ENCODE measurements at places on chromosomes 4 and X.
A peak's percentile ranks its signal among the peaks of the same experiment; 100 is the strongest.

- DNase-seq = no peak
Measured at GRCh38 chr4:123300222-123301039, 96.2 kb upstream of the SPRY1 start.

- no peak for DNase-seq
Measured at GRCh38 chrX:149818652-149819051, 36.9 kb downstream of the MAGEA9 start.

GRCh38 chrX:147917700-147918695 is 6.3 kb downstream of the FMR1 start:
- peak; percentile 50 for DNase-seq

GRCh38 chrX:10039821-10040793 is 72.9 kb downstream of the CLDN34 start:
- DNase-seq = no peak

GRCh38 chrX:18354369-18355223 is at the start of gene SCML2:
Gene SCML2, minus strand, starts transcription at chrX:18354688. Its CDS starts 20,617 bp downstream, at chrX:18334071.
- peak; percentile 24 for DNase-seq

- peak; percentile 72 for DNase-seq
Measured at GRCh38 chr4:101418055-101418454, 70.7 kb upstream of the PPP3CA start.

DNA sequence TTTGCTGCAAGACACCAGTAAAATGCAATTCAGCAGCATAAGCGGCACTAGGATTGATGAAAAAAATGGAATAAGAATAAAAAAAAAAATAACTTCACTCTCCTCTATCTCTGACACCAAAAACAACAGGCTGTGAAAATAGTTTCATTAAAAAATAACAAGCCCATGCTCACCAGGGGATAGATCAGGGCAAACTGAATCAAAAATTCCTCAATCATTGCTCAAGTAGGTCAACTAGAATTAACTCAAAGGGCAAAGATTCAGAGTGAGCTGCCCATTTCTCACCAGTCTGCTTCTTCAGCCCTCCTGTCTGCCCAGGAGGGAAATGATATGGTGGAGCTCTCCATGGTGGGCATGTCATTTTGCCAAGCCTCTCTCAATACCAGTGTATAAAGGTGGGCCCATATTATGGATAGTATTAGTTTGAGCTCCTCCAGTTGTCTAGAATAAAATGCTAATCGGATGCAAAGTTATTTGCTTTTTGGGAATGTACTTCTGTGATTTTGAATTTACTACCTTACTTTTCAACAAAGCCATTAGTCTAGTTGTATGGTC is 153.9 kb downstream of the UNC5C start:
- DNase-seq = no peak

DNA sequence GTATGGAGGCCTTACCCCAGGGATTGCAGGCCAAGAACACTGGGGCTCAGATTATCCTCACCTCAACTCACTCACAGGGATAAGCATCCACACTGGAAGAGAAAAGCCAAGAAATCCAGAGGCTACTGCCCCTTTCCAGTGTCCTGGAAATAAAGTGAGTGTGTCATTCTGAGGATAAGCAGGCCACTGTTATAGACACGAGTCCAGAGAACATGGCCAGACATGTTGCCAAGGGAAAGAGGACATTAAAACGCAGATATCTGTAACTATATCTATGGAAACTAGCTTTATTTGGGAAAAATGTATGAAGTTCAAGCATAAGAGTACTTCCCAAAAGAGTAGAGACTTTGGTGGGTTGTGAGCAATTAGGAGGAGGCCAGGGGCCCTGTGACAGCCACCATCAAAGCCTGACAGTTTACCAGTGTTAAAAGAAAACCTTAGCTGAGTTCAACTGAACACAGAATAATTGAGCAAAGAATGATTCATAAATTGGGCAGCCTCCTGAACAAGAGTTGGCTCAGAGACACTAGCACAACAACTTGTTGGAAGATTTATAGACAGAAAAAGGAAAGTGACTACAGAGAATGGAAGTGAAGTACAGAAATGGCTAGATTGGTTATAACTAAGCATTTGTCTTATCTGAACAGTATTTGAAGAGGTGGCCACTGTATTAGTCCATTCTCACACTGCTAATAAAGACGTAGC is 1222.2 kb downstream of the STIM2 start:
- no peak for DNase-seq

GRCh38 chrX:13285693-13286092 is 34.2 kb downstream of the ATXN3L start:
- no peak for DNase-seq

DNA sequence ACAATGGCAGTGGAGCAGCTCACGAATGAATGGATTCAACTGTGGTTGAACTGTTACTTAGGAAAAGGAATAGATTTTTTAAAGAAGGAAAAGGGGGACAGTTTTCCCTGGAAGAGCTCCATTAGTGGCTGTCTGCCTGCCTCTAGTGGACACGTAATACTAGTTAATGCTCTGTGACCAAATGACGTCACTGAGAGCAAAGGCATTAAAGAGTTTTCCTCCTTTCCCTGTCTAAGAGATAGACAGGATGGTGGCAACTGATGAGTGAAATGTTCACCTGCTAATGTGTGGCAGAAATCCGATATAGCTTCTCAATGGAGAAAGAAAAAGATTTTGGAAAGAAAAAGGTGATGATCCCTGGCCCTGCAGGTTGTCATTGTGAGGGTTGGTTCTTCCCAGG is 52.3 kb upstream of the SCML1 start:
- no peak for DNase-seq

DNA sequence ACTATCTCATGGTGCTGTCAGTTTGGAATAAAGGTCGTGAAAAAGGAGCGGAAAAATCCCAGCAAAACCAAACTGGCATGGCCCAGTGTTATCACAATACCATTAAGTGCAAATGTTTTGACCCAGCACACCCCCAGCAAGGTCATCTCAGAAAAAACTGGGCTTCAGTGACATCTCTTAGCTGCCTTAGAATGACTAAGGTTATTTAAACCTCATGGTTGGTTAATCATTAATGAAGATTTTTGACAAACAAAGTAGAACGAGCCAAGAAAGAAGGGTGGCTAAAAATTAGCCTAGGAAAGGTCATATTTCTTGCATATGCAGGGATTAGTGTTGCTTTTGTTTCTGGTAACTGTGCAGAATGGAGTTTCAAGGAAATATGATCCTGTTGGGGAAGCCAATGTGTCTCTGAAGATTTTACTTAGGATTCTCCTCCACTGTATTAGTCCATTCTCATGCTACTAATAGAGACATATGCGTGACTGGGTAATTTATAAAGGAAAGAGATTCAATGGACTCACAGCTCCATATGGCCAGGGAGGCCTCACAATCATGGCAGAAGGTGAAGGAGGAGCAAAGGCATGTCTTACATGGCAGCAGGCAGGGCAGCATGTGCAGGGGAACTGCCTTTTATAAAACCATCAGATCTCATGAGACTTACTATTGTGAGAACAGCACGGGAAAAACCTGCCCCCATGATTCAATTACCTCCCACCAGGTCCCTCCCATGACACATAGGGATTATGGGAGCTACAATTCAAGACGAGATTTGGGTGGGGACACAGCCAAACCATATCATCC is 83.5 kb downstream of the CHRNA9 start:
- DNase-seq = no peak

DNA sequence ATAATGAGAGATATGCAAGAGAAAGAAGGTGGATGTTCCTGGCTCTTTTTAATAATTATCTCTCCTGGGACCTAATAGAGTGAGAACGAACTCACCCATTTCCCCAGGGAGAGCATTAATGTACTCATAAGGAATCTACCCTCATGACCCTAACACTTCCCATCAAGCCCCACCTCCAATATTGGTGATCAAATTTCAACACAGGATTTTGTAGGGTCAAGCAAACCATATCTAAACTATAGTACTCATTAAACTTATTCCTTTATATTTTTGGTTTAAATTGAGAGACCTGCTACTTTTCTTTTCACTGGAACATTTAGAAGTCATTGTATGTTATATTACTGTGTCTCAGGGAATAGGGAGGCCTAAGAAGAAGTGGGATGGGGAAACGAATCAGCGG is 2.6 kb downstream of the UGT2A3 start:
- DNase-seq = no peak

DNA sequence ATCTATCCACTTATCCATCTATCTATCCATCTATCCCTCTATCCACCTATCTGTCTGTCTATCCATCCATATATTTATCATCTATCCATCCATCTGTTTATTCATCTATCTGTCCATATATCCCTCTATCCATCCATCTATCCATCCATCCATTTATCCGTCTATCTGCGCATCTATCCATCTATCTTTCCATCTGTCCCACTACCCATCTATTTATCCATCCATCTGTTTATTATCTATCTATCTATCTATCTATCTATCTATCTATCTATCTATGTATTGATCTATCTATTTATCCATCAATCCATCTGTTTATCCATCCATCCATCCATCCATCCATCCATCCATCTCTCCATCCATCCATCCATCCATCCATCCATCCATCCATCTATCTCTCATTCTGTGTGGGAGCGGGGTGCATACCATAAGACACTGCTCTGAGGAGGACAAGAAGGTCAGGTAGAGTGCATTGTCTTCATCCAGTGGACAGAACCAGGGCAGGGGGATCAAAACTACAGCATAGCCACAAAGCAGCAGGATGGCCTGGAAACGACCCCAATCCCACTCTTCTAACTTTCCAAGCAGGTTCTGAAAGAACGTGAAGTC is 53.2 kb upstream of the ENPP6 start:
- DNase-seq = no peak

DNA sequence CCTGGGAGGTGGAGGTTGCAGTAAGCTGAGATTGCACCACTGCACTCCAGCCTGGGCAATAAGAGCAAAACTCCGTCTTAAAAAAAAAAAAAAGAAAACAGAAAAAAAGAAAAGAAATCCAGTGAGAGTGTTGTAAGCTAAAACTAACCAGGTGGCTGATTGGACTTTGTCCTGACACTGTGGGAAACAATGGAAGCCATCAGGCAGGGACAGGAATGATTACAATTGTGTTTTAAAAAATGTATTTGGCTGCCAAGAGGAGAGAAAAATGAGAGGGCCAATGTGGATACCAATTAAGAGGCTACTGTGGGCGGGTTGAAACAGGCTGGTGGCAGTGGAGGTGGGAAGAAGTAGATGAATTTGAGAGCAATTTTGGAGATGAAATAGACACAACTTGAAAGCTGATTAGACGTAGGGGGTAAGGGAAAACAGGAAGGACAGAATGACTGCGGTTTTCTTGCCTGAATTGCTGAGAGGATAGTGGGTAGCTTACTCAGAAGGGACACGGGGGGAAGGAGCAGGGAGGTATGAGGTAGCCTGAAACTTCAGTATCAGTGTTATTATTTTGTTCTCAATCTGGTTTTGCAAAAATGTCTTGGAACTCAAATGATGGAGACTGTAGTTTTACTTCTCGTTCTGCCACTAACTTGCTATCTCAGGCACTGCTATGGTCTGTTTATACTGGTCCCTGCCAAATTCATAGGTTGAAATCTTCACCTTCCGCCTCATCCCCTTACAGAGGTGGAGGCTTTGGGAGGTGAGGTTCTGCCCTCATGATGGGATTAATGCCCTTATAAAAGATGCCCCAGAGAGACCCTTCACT is 45.6 kb upstream of the CHRNA9 start:
- DNase-seq = peak; percentile 36

- DNase-seq = no peak
Measured at GRCh38 chr4:83207497-83208101, 77.0 kb downstream of the COQ2 start.

DNA sequence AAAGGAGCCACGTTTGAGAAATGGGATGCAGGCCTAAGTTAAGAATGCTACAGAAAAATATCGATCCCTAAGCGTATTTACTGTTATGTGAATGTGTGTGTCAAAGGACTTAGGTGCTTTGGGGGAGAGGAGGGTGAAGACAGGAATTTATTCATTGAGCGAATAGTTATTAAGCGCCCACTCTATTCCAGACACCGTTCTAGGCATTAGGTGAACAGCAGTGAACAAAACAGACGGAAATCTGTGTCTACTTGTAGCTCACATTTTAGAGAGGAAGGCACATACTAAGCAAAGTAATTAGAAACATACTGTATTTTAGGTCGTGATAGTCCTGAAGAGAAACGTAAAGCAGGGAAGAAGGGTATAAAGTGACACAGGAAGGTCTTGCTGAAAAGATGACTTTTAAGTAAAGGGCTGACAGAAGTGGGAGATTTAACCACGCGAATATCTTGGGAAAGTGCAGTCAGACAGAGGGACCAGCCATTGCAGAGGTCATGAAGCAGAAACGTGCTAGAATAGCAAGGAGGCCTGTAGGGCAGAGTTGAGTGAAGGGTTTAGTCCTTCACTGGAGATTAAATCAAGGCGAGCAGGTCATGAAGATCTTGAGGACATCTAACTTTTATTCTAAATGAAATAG is 541 bp downstream of the AIMP1 start:
- no peak for DNase-seq
